ENCODE measurements at places on chromosomes 2 and 18.
A peak's percentile ranks its signal among the peaks of the same experiment; 100 is the strongest.

DNA sequence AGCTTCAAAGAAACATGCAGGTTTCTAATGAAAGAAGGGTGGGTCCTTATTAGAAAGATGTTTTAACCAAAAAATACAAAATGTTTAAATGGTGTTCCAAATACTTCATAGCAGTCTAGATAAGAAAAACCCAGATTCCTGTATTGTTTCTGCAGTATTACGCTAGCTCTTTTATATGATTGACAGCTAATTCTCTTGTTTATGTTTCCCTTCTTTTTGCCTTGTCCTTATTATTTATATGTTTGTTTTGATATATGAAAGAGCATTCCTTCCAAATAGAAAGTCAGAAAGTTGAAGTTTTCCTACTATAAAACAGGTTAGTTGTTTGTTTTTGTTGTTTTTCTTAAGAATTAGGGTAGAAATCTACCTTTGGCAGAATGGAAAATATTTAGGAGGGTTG, 41.1 kb upstream of the PNPT1 start:
- DNase-seq = no peak

DNA sequence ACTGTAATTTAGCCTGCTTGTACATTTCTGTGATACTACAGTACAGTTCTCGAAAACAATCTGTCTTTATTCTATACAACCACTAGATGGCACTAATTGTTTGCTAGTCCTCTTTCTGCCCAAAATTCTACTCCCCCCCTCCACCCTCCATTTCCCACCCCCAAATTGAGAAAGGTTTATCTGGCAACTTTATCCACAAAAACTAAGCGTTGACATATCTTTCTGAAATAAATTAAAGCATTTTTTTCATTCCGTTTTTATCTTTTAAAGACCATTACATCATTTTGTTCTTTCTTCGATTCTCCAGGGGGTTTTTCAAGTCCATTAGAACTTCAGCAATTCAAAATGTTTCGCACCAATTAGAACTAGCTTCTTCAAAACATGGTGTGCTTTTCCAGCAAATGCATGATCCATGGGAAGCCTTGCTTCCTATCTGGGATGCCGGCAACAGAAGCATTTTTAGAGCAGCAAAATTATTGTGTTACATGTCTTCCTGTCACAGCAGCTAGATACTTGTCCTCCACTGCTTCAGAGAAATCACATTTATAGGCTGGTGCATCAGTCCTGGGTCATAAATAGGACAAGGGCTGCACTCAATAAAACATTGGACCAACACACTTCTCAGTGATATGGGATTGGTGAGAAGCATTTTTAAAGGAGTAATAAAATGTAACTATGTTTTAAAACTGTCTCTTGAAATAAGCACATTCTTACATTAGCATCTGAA, 241.3 kb downstream of the PAX3 start:
- DNase-seq = no peak

- DNase-seq = no peak
Observed at GRCh38 chr2:176150584-176151441, 537 bp upstream of the HOXD4 start.

DNA sequence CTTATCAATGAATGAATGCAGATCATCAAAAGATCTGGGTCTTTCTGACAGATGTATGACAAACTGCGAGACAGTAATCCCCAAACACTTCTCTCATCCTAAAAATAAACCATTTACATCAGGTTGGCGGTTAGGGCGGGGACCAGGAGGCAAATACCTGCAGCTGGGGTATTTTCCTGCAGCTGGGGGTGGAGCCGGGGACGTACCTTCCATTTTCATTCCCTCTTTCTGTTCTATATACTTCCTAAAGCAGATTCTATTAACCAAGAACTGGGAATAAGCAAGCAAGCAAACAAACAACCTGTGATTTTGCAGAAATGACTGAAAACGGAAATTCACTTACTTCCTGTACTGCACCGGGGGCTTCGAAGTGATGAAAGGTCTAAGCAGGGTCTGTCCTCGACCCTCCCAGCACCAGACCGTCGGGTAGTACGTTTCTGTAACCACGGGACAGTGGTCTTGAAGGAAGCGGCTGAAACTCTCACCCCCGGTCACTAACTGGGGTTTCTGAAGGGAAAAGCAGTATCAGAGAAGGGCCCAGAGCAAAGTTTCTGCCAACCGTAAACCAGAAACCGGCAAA, 1.2 kb downstream of the ABHD3 start:
- no peak for DNase-seq

DNA sequence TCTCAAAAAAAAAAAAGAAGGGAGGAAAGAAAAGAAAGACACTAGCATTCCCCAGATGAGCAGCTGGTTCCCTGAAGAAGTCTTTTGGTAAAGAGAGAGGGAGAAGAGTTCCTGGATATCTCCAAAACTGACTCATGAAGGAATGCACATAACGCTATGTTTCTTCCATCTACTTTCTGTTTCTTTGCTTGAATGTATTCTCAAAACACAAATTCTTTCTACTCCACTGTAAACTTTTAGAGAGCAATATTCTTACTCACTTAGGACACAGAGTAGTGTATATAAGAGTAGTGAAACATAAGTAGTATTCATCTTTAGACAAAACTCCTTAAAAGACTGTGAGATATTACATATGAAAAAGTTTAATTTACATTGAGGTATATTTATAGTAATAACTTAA, 64.2 kb downstream of the TRIP12 start:
- no peak for DNase-seq

- no peak for DNase-seq
Observed at GRCh38 chr2:179825494-179825893, 35.9 kb downstream of the ZNF385B start.

- DNase-seq = peak; percentile 62
Observed at GRCh38 chr2:95159690-95160449, at the start of gene ZNF514. ZNF514 (minus strand) TSS chr2:95159848; CDS start chr2:95153253, 6,595 bp downstream.

DNA sequence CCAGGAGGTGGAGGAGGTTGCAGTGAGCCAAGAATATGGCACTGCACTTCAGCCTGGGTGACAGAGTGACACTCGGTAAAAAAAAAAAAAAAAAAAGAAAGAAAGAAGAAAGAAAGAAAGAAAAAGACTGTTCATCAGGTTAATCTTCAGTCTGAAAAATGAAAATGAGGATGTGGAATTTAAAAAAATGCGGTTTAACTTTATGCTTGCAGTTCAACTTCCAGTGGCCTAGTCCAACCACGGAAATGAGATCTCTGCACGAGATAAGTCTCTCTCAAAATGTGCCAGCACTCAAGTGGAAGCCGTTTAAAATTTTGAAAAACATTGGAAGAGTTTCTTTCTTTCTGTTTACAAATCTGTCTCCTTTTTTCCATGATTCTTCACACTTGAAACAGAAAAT, 112.1 kb downstream of the DOCK10 start:
- no peak for DNase-seq

DNA sequence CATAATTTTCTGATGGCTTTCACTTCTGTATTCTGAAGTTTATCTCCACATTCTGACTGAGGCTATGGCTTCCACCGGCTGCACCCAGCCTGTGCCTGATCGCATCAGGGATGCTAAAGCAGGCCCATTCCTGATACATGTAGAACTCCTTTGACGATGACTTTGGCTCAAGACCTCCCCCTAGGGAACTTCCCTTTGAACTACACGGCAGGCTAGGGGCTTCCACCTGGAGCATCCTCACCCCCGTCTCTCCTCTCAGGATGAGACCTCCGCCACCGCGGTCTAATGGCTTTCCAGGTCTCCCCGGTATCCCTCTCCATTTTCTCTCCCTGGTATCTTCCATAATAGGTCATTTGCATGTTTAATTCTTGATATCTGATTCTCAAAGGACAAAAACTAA, 214.9 kb upstream of the CHST9 start:
- no peak for DNase-seq

DNA sequence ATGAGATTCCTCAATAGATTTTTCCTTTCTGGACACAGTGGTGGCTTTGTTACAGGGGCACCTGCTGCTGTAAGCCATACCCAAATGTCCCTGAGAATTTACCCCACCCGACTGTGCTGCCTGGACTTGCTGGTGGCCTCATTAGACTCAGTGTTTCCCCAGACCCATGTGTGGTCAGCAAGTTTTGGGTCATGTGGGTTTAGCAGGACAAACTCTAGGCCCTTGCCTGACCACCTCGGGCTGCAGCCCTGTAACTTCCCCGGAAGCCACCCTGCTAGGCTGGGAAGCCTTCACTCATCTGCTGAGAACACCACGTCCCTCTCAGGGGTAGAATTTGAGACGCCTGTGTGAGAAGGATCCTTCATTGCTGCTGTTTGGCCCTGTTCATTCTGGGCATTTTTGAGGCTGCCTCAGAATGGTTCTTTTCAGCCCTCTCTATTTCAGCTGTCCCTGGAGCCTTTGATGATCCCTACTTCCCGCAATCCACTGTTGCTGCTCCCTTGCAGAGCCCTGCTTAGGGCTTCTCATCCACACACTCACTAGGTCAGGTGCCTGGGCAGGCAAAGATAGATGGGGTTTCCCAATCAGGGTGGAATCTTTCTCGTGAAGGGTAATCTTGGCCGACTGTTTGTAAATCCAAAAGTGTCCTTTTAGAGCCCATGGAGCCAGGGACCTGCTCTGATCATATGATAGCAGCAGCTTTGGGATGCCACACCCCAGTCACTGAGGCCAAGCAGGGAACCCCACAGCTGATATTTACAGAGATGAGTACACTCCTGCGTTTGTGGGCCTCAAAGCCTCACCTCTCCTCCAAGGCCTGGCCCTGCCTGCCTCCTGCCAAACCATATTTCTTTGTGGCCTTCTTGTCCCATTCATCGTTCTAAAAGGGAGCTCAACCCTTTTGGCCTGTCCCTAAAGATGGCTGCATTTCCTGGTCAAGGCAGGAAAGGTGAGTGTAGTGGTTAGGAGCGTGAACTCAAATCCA, 6.7 kb downstream of the EHD3 start:
- DNase-seq = no peak

- DNase-seq = no peak
Observed at GRCh38 chr2:86023366-86023712, 82.3 kb downstream of the POLR1A start.

GRCh38 chr2:98036349-98037000, 40.7 kb upstream of the TMEM131 start:
- no peak for DNase-seq

GRCh38 chr2:160241251-160242137, 41.4 kb upstream of the ITGB6 start:
- DNase-seq = no peak

GRCh38 chr18:30088238-30089015, 954.1 kb downstream of the DSC3 start:
- DNase-seq = no peak

GRCh38 chr2:43519643-43520221, 76.1 kb downstream of the THADA start:
- DNase-seq = no peak

DNA sequence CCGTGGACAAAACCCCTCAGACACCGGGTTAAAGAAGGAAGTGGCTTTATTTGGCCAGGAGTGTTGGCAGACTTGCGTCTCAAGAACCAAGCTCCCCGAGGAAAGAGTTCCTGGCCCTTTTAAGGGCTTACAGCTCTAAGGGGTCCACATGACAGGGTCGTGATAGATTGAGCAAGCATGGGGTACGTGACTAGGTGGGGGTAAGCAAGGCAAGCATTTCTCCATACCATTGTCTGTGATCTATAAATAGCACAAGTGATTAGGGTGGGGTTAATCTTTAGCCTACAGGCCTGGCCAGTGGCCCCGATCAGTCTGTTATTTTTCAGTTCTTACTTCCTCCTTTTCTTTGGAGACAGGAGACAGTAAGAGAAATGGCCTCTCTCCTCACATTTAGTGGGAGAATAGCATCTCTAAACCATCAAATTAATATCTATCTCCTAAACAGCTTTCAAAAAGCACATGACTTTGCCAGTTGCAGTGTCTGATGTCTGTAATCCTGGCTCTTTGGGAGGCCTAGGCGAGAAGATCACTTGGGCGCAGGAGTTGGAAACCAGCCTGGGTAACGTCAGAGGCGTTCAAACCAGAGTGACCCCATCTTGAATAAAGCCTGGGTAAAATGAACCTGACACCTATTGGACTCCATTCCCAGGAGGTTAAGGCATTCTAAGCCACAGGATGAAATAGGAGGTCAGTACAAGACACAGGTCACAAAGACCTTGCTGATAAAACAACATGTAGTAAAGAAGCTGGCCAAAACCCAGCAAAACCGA, 18.3 kb upstream of the CNOT11 start:
- DNase-seq = no peak

GRCh38 chr2:85619617-85620016, 3.6 kb downstream of the USP39 start:
- DNase-seq = no peak

GRCh38 chr2:105488285-105488684, 89.4 kb upstream of the FHL2 start:
- DNase-seq = no peak

DNA sequence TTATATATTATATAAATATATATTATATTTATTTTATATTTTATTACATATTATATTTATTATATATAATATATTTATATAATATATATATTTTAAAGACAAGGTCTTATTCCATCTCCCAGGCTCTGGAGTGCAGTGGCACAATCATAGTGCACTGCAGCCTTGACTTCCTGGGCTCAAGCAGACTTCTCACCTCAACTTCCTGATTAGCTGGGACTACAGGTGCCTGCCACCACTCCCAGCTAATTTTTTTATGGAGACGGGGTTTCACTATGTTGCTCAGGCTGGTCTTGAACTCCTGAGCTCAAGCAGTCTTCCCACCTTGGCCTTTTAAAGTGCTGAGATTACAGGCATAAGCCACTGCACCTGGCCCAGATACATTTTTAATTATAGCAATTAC, 110.0 kb downstream of the PHLPP1 start:
- no peak for DNase-seq

- no peak for DNase-seq
Observed at GRCh38 chr18:30811580-30811979, 231.0 kb downstream of the DSC3 start.

- no peak for DNase-seq
Observed at GRCh38 chr18:68234131-68234530, 480.8 kb downstream of the TMX3 start.

- no peak for DNase-seq
Observed at GRCh38 chr2:138003411-138003810, 39.1 kb downstream of the HNMT start.

DNA sequence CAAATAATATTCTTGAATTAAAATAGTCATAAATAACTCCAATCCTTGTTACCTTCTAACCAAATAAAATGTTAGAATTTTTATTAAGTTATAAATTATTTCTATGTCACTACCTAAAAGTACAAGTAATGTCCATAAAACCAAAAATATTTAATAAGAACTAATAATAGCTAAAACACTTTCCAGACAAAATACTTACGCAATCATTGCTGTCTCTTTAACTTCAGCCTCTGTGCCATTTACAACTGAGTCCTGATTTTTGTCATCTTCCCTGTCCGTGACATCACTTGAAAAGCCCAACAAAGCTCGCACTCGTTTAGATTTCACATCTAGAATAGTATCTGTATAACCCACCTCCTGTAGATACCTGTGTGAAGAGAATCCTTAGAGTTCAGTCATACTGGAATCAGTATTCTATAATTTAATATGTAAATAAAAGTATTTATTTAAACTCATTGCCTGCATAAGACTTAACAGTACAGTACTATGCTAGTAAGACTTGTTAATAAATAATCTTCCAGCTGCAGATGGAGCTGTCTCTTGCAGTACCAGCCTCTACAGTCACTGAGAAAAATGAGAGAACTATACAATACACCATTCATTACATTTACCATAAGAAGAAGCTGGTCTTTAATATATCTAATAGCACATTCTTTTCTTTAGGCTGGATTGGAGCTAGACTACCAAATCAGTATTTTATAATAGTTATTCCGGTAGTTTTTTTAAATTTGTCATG, 63.8 kb downstream of the STRN start:
- DNase-seq = no peak
